Urinary bladder (tissue), 4 donors: ENCODE measurements at places on chromosomes 12 and 14. TPM values are rescaled to one million over a fixed set of nuclear protein-coding genes. Genes with fewer than 3 reads are reported as not detected.

DNA sequence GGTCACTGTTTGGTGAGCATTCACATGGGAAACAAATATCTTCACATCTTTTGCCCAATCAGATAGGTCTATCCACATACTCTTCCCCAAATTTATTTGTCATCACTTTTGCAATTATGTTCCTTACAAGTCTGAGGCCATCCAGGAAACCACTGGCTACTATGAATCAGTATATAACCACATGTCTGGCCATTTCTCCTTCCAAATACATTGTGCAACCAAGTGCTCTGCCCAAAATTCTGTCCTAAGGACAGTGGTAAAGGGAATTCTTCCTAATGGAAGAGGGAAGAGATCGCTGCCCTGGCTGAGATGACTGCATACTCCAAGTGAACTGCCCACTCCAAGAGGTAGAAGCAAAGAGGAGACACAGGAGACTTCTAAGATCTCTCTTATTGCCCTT lies 148.9 kb upstream of the MAX start:
- DNase-seq, result no peak

DAD1 gene
- total RNA-seq, result 214 TPM

DNA sequence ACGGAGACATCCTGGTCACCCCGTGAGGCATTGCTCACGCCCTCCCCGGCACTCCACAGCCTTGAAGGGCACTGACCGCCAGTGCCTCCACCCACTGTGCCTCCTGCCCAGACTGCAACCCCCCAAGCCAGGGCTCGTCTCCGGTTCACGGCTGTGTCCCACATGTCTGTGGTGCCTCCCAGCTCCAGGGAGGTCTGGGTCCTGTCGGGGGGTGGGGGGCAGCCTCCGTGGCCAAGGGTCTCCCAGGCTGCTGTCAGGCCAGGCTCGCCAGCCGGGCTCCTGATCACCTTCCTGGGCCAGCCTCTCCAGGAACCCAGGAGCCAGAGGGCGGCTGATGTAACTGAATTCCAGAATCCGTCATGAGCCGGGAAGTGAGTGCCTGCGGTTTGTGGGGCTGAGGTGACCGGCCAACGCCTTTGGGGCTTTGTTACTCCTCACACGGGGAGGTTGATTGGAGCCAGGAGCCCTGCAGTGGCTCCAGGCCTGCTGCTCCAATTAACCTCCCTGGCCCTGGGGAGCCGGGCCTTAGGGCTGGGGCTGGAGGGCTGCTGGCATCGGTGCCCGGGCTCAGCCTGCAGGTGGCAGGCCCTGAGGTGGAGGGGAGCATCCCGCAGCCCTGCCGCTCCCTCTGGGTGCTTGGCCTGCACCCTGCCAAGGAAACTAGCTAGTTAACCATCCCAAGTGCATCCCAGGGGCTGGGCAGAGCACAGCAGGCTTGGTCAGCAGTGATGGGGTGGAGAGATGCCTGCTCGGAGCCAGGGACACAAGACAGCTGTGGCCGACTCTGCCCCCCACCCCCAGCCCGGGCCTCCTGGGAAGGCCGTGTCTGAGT lies 36.4 kb upstream of the FBRSL1 start:
- no peak for DNase-seq

NANOG gene
- 0.21 TPM for total RNA-seq

SLC8A3 gene
- total RNA-seq, result 3.0 TPM

- no peak for DNase-seq
Measured at GRCh38 chr14:31084385-31084784, 58.2 kb upstream of the STRN3 start.

- DNase-seq, result no peak
Measured at GRCh38 chr12:87853448-87854003, 175.7 kb downstream of the C12orf50 start.

VRTN gene
- not detected for total RNA-seq

TSPAN9 gene
- total RNA-seq, result 33.3 TPM
